ENCODE measurements at places on chromosomes 1 and 21.

DNA sequence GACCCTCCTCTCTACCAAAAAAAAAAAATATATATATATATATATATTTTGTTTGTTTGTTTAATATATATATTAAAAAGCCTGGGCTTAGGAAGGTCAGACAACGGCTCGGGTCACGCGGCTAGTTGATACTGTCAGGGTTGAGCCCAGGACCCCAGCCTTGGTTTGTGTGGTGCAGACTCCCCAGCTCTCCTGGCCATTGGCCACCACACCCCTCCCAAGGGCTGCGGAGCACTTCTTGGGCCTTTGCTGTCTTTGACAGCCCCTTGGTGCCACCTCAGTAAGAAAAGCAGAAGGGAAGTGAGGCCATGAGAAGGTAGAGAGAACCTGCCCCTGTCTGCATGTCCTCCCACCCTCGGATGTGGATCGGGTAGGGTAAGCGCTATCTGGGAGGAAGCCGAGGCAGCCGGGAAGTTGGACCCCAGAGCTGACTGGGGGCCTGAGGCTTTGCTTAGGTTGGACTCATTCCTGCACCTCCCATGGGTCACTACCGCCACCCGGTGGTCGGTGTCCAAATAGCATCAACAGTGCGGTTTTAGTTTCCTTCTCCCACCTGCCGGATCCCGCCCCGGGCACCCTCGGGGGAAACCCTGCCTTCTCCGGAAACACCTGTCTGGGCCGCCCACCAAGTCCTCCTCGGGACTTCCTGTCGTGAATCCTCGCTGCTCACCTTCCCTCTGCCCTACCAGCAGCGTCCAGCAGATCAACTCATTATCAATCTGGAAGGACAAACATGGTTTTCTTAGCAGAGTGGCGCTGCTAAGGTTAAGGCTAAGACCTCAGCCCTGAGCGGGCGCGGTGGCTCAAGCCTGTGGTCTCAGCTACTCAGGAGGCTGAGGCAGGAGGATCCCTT, 29.8 kb upstream of the GNPAT start:
- DNase-seq = peak; percentile 83

DNA sequence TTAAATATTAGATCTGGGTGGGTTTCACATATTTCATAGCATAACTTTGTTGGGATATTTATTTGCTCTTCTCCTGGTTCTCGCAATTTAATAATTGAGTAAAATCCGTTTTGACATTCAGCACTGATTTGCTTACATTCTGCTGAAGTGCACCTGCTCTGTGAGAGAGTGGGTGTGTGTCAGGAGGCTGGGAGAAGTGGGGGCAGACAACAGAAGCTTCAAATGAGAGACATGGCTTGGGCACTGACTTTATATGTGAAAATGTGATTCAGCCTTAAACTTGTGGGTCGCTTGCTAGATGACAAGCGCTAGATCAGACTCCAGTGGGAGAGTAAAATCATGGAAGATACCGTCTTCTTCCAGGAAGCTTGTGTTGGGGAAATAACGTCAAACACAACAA, 32.4 kb upstream of the KCNA2 start:
- no peak for DNase-seq

- DNase-seq = no peak
Observed at GRCh38 chr1:187091666-187092065, 262.9 kb downstream of the PLA2G4A start.

DNA sequence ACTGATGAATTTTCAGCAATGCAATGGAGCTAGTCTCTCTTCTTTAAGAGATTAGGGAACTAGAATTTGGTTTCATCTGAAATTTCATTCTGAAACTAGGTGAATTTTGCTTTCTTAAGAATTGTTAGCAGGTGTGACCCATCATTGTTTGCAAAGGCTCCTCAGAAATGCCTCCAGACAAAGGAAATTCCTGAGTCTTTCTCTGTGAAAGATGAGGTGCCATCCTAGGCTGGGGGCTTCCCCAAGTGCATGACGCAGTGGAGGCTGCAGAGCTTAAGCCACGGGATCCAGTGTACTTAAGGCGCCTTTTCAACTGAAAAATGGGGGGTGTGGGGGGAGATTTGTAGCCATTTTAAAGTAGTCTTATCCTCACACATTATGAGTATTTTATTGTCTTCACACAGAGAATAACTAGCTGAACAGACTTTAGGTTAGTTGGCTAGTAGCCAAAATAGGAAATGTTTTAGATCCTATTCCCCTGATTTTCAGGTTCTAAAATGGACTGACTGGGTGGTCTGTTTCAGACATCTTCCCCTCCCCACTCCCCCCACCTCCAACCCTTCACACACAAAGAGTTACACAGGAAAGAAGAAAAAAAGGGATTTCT, 202.0 kb downstream of the NFIA start:
- DNase-seq = no peak

GRCh38 chr1:71843012-71843411, 439.3 kb downstream of the NEGR1 start:
- no peak for DNase-seq

GRCh38 chr1:154430903-154431302, 25.8 kb downstream of the IL6R start:
- DNase-seq = peak; percentile 71

DNA sequence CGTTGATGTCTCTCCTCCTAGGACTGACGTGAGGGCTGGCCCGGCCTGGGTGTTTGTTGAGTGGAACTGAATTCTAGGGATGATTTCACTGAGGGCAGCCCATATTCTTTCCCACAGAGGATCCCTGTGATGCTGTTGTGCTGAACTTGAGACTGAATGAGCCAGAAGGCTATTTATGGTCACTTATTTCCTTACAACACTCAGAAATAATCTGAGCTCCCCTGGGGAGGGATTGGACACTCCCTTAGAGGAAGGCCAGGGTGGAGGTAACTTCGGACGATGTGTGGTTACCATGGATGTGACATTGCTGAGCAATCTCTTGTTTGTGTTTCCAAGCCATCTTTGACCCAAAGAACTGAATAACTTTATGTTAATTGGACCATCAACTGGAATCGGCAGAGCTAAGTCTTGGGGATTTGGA, 5.1 kb upstream of the TMCO4 start:
- no peak for DNase-seq

GRCh38 chr1:8517661-8518489, 200.0 kb downstream of the SLC45A1 start:
- no peak for DNase-seq

DNA sequence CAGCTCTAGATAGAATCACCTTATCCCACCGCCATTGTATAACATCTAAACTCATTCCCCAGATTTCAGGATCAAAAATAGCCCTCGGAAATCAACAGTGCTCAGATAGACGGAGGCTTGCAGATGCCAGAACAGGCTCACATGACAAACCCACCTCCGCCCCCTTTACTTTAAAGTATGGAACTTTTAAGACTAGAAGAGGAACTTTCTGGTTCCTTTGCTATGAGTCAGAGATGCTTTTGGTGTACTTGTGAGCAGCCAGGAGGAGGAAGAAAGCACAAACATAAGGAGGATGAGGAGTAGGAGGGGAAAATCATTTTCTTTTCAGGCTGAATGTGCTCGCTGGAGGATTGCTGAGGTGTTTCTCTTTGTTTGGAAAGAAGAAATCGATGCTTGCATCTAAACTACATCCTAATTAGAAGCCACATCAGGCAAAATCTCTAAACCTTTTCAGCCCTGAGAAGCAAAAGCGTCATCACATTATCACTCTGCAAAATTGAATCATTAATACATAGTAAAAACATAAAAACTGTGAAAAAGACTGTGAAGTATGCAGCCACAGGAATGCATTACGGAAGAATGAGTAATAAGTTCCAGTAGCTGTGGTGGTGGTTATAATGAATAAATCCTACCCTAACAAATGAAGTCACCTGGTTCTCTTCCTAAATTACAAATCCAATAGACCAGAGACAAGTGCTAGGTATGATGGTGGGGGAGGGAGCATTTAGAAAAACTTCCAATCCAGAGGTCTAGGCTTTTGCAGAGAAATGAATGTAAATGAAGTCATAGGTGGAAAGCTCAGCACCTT, 251.3 kb downstream of the KCNH1 start:
- DNase-seq = no peak

DNA sequence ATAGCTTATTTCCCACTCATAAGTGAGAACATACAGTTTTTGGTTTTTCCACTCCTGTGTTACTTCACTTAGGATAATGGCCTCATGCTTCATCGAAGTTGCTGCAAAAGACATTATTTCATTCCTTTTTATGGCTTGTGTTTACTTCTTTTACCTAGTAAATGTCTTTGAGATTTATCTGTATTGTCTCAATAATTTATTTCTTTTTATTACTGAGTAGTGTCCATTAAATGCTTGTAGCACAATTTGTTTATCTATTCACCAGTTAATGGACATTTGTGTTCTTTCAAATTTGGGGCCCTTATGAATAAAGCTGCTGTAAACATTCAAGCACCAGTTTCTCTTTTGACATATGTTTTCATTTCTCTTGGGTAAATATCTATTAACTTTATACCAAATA, 86.0 kb downstream of the UCHL5 start:
- no peak for DNase-seq

GRCh38 chr1:14522926-14523241, 75.6 kb upstream of the KAZN start:
- DNase-seq = peak; percentile 18

DNA sequence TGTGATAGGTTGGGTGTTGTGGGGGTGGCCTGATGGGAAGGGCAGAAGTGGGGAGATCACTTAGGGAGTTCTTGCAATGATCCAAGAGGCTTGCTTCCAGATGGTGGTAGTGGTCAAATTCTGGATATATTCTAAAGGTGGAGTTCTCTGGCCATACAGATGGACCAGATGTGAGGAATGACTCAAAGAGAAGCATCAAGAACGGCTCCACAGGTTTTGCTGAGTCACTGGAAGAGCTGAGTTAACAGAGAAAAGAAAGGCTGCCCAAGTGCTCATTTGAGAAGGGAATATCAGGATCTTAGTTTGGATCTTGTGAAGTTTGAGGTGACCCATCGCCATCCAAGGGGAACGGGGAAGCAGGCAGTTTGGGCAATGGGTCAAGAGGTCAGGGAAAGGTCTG, 192.9 kb upstream of the GALNT2 start:
- DNase-seq = no peak

- DNase-seq = peak; percentile 58
Observed at GRCh38 chr1:156247460-156248322, at the start of gene PAQR6. TSS of gene PAQR6 (minus strand) at chr1:156248056. CDS start at chr1:156246731, 1,325 bp downstream.

- no peak for DNase-seq
Observed at GRCh38 chr21:23131177-23131576, 2133.0 kb downstream of the NCAM2 start.

GRCh38 chr1:244053831-244054230, 2.7 kb downstream of the ZBTB18 start:
- DNase-seq = peak; percentile 87

DNA sequence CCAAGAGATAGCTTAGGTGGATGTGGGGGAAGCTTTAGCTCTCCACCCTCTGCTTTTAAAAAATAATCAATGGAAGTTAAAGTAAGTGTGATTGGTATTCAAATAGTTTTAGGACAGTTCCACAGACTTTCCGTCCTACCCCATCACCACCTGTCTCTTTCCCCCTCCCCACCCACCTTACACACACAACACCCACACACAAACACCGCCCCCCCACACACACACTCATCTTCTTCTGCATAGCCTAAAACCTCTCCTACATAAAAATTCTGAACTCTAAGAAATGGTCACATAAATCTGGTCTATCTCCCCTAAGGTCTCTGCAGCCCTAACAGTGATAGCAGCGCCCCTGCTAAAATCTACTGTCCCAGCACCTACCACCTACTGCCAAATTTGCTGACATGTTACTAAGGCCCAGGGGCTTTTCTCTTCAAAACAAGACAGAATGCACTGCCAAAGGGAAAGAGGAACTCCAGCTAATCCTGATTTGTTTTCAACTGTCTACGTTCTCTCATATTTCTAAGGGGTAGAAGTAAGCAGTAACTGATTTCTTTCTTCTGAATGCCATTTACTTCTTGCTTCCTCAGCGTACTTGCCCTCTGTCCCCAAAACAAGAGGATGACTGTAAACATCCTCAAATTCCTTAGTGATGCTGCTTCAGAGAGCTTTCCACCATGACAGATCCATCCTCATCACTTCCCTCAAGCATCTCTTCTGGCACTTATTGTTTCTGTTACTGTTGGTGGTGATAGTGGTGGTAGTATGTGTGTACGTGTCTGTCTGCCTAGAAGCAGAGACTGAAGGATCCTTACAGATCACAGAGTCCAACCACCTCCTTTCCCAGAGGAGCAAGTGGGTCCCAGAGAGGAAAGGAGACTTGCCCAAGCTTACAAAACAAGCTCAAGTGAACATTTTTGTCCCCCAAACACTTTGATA, 56.8 kb downstream of the LUZP1 start:
- no peak for DNase-seq

Data from testis (tissue), 5 donors.